Stimulated activated CD4-positive, alpha-beta T cell treated with anti-CD3 and anti-CD28 coated beads, Interleukin-1b, Interleukin-23, amount 100 ng/mL, for 4 hours (primary cell): ENCODE measurements at places on chromosomes 1 and 21.

- DNase-seq, result no peak
Observed at GRCh38 chr1:31978843-31979400, 34.7 kb upstream of the KHDRBS1 start.

GRCh38 chr1:17893891-17894631 lies 138.9 kb downstream of the ACTL8 start:
- DNase-seq, result no peak

DNA sequence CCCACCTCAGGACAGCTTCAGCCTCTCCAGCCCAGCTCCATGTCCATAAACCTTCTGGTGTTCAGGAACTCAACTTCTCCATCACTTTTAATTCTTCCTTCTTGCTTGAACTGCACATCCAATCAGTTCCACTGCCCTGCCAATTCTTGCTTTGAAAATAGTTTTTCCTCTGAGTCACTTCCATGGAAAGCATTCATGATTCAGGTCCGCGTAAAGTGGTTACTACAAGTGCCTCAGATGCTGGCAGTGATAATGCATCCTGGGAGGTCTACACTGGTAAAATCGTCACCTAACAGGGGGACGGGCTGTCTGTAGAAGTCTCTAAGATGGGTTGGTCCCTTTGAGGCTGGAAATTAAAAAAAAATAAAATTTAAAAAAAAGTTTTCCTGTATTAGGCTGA lies 25.9 kb upstream of the RCAN1 start:
- no peak for DNase-seq

- no peak for DNase-seq
Observed at GRCh38 chr1:217274416-217274815, 356.5 kb downstream of the GPATCH2 start.

DNA sequence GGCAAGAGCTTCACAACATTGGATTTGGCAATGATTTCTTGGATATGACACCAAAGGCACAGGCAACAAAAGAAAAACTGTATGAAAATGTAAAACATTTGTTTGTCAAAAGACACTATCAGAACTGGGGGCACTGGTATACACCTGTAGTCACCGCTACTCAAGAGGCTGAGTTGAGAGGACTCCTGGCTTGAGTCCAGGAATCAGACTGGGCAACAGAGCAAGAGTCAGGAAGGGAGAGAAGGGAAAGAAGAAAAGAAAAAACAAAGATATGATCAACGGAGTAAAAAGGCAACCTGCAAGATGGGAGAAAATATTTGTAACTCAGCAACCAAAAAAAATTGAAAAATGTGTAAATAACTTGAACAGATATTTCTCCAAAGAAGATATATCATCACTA lies 6.0 kb upstream of the TUT4 start:
- DNase-seq, result no peak

DNA sequence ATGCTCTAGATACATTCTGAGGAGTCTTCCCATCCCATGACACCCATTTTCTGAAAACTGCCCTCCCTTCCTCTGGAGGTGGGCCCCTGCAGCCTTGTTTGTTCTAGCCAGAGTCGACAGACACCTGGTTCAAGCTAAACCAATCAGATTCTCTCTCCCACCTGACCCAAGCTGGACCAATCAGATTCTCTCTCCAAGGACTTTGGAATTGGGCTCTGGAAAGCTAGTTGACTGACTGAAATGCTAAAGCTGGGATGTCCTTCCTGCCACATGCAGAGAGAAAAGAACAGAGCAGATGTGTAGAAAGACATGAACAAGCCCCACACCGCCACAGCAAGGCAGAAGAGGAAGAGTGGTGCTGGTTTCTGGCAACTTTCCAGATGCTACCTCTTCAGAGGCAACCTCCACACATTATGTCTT lies 24.6 kb downstream of the ASAP3 start:
- no peak for DNase-seq

DNA sequence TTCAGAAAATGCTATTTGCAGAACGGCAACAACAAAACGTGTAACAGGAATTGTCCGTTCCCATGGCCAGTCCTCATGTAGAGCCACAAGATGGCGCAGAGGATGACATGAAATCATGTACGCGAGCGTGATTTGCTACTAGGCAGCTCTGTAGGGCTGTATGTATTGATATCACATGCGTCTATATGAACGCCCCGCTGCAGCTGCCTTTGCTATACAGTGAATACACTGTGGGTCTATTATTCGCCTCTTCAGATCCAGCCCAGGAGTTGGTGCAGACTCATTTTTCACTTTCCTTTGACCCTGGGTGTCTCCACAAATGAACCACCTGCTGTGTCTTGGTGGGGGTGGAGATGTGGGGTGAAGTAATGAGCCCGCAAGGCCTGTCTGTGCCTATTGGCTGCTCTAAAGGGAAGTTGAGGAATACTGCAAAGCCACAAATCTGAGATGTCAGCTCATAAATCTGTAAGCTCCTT lies 361.5 kb downstream of the KIF26B start:
- DNase-seq, result no peak

DNA sequence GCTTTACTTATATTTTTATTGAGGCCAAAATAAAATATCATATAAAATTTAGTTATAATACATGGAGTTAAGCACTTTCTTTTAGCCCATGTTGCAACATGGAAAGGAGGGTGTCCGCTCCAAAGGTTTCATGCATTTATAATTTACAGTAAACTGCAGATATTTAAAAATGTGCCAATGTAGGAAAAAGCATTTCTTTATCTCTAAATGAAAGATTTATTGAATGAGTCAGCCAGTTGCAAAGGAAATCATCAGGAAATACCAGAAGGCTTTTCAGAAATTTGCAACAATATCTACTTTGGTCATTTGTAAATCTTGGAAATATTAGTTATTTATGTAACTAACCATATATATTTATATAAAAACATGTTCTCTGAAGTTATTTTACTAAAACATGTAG lies 12.1 kb downstream of the ATP6V1G3 start:
- no peak for DNase-seq
